ENCODE measurements at places on chromosomes 7 and 10.

DNA sequence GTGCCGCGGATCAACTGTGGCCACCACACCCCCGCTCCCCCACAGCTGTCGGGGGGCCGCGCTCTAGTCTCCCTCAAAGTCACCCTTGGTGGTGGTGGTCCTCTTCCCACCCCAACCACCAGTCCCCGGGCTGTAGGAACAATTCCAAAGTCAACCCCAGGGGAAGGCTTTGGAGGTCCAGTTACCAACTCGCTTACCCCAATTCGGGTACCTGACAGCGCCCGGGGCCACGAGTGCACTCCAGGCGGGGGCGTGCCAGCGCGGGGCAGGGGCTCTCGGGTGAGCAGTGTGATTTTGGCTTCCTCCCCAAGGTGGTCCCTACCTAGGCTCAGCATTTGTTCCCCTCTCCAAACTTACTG, 584 bp upstream of the ZMIZ1 start:
- DNase-seq: no peak

DNA sequence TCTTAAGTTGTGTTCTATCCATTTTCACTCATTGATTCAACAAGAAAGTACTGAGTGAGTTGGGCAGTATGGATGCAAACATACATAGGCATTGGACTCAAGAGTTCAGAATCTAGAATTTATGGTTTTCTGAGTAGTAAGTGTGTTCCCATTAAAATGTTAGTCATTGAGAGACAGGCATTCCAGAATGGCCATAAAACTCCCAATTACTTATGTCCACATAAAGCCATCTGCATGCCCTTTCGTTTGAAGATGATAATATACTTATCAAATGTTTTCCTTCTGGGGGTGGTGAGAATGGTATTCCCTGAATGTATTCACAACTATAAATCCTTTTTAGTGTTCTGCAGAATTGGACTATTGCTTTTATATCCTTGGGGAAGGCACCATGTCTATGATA, 131.6 kb downstream of the CD36 start:
- no peak for DNase-seq

DNA sequence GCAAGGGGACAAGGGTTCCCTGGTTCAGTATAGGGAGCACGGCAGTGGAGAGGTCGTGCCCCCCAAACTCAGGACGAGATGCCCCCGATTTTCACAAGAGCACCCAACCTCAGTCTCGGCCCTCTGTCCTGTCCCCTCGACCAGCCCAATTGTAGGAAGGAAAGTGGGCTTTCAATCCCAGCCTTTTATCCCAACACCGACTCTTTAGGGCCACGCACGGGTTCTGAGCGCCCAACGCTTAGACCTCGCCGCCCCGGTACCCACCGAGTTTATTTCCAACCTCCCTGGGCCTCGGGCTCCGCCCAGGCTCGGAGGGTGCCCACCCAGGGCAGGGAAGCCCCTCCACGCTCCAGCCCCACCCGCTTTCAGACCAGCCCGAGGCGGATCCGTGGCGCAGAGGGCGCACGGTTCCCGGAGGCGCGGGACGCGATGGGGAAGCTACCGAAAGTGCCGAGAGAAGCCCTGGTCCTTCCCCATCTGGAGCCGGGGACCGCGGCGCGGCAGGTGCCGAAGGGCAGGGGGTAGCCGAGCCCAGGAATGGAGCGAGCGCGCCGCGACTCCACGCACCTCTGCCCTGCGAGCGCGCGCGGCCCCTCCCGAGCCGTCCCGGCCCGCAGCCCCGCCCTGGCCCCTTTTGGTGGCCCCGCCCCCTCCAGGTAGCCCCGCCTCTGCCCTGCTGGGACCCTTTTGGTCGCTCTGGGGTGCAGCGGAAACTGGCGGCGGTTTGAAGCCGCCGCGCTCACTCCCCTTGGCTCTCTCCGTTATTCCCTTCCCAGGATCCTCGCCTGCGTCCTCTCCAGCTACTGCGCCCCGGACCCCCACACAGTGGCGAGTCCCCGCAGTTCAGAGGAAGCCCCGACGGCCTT, 20.4 kb downstream of the GRID2IP start:
- DNase-seq: peak; percentile 64

DNA sequence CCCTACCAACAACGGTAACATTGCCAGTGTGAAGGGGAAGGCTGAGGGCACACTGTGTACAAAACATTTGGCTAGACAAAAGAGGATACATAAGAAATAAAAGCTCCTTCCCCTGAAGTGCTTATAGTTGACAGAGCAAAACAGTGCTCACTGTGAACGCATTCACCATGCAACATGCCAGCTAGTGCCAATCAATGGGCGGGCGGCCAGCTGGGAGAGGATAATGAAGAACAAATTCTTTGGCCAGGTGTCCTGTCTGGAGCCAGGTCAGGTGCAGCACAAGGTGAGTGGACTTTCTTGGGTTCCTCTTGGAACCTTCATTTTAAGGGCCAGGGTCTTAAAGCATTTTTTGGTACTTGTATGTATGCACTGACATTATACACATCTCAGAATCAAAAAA, 106.1 kb downstream of the ICA1 start:
- DNase-seq: no peak

GRCh38 chr7:120123528-120123927, 149.4 kb upstream of the KCND2 start:
- no peak for DNase-seq

DNA sequence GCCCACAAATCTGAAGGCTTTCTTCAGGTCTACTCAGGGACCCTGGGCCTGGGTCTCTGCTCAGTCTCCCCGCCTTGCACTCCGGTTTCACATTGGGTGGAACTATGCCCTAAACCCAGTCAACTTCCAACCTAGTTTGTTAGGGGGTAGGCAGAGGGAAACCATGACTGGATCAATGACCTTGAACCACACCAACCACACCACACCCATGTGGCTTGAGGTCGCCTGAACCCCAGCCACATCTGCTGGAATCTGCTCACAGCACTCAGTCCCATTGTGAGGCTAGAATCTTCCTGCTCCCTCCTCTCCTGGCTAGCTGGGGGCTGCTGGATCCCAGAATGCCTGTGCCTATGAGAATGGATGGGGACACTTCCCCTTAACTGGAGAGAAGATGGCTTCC, 17.9 kb downstream of the RFC2 start:
- no peak for DNase-seq

- no peak for DNase-seq
These were observed 40.7 kb downstream of the ZCCHC24 start for GRCh38 chr10:79404690-79405131.

- DNase-seq: no peak
These were observed 76.6 kb upstream of the PFKP start for GRCh38 chr10:2990764-2991163.

- DNase-seq: no peak
These were observed 3.9 kb upstream of the CD36 start for GRCh38 chr7:80634505-80634904.

DNA sequence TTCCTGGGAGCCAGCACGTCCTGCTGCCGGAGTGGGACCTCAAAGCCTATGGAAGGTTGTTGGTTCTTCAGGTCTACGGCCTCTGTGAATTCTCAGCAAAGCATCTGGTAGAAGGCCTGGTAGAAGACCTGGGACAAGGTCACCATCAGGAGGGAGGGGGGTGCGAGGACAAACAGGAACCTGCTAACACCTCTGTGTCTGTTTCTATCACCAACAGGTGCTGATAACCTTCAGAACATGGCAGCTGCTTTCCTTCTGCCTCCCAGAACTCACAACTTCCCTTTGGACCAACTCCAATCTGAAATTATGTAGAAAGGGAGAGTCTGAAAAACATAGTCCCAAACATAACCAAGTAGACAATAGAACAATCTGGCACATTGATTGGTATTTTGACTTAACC, 8.3 kb upstream of the MET start:
- no peak for DNase-seq

DNA sequence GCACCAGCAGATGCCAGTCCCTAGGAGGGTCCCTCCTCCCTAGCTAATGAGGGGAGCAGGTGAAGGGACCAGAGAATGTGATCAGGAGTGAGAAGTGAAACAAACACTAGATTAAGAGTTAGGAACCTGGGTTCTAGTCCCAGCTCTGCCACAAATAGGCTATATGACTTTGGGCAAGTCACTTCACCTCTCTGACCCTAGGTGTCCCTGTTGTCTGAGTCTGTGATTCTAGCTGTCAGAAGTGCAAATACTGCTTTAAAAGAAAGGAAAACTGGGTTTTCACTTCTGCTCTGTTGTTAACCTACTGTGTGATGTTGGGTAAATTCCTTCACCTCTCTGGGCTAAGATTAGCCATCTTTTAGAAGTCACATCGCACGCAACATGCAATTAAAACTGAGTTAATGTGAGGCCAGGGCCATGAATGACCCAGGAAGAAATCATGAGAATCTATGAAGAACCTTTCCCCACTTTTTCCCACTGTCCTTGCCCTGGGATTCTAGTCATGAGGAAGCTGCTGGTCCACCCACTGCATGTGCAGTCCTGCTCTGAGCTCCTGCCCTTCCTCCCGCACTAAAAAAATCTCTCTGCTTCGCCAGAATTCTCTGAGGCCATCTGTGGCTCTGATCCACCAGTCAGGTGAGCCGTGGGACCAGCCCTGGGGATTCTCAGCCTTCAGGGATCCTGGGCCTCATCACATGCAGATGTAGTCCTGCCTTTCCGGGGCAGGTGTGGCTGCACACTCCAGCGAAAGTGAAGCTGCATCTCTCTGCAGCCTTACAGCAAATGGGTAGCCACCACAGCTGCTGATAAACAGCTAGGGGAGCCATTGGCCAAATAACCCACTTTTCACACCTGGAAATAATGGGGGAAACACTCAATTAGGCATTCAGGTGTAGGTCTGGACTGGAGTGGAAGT, 181.7 kb downstream of the PLXNA4 start:
- peak; percentile 60 for DNase-seq

DNA sequence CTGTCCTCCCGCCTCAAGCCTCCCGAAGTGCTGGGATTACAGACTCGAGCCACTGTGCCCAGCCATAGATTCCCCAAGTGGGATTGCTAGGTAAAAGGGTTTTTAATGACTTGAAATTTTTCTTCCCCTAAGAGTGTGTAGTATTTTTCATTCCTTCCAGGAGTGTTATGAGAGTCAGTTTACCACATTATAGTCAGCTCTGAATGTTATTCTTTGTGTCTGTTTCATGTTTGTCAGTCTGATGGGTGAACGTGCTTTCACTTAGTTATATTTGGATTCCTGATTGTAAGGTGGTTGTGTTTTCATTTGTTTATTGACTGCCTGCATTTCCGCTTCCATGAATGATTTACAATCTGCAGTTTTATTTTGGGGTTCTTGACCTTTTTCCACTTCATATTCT, 6.3 kb downstream of the ZNF212 start:
- no peak for DNase-seq

DNA sequence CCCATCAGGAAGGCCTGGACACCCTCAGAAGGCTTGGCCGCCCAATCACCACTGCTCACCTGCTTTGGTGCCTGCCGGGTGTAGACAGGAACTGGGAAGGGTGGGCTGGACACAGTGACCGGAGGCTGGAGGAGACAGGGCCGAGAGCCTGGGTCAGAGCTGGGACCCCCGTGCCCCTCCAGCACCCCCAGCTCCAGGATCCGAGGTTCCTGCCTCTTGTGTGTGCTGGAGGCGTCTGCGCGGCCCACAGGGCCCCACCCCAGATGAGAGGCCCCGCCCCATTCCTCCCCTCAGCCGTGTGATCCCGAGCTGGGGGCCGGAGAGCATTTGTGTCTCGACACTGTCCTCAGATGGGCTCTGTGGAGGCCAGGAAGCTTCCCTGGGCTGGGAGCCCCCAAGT, 9.4 kb downstream of the ADAM8 start:
- DNase-seq: no peak

DNA sequence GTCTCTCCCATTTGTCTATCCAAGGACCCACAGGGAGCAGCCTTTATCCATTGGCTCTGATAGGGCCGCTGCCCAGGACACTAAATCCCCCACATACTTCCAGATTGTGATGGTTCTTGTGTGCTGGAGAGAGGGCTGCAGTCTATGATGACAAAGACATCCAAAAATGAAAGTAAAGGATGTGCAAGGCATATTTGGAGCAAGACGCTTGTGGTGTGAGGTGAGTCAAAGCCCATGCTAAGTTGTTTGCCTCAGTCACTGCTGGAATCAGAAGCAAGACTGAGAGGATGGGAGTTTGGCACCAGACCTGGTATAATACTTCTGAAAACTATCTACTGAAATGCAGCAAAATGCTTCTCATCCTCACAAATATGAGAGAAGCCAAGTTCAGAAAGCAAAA, 22.7 kb downstream of the ZNF22 start:
- no peak for DNase-seq

GRCh38 chr10:867807-868206, 63.7 kb downstream of the LARP4B start:
- no peak for DNase-seq

DNA sequence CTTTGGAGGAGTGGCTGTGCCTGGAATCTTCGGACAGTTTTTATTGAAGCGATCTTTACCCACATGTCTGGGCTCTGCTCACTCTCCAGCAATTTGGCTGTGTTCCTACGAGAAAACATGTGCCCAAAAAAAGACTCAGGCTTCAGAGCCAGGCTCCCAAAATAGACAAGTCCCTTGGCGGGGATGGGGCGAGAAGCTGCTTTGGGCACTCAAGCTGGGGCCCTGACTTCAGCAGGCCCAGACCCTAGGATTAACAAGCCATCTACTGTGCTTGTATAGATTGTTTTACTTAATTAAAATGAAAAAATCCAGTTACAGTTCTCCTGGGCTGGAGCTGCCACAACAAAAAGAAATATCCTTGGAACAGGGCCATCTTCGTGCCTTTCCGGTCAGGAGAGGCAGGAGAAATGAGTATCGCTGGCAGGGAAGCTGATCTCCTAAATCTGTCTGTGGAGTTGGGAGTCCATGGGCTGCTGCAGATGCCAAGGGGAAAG, 51.4 kb upstream of the PDCD4 start:
- no peak for DNase-seq

GRCh38 chr10:13699216-13699615, 112.5 kb downstream of the PRPF18 start:
- no peak for DNase-seq

DNA sequence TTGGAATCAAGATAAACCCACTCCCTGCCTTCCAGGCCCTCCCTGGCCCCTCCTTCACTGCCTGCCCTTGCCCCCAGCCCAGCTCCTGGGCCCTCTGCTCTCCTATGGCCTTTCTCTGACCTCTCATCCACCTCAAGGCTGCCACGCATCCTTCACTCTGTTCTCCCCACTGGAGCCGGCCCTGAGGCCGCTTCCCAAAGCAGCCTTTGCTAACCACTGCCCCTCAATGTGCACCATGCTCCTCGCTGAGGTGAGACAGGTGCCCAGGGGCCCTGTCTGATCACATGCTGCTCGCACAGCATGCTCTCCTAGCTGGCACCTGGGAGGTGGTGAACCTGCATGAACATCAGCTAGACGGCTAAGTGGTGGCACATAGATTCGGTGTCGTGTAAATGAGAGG, 138.5 kb upstream of the RET start:
- no peak for DNase-seq

Measured in CD4-positive, alpha-beta T cell treated with Interleukin-21 for 1 hour (primary cell).